ENCODE measurements at places on chromosomes 5 and 9.

- DNase-seq, result no peak
Measured at GRCh38 chr9:100084128-100084453, 14.7 kb downstream of the ERP44 start.

GRCh38 chr9:35816708-35817107, 1.9 kb upstream of the HINT2 start:
- DNase-seq, result no peak

DNA sequence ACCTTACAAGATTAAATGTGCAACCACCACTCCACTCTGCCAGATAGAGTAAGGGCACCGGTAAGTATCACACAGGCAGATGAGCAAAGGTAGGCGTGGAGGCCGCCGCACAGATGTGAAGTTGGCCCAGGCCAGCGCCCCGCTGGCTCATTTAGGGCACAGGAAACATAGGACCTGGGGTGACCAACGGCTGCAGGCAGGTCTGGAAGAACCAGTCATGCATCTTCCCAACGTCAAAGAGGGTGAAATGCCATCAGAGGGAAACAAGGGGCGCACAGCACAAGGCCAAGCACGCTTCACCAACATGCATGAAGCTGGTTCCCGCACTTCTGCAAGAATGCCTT, 31.7 kb upstream of the SLC6A3 start:
- no peak for DNase-seq

DNA sequence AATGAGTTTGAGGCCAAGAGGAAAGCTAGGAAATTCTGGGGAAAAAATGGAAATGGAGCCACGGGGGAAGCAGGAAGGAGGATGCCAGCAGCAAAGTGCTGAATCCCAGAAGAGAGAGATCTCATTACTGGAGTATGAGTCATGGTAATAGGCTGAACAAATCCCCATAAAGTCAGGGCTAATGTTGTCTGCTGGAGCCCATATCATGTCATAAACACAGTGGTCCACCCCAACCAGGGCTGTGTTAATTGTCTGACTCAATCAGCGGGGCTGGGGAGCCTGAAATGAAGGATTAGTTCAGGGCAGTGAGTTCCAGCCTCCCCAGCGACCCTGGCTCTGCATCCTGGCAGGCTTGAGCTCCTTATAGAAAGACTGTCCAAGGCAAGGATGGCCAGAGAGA, 68.8 kb downstream of the TLR4 start:
- DNase-seq, result no peak

GRCh38 chr9:86126998-86127972, 27.9 kb upstream of the GOLM1 start:
- peak; percentile 75 for DNase-seq
